Activated naive CD4-positive, alpha-beta T cell (primary cell): ENCODE measurements at places on chromosomes 1 and 21.

- no peak for DNase-seq
Measured at GRCh38 chr1:61851849-61852669, 109.8 kb downstream of the PATJ start.

DNA sequence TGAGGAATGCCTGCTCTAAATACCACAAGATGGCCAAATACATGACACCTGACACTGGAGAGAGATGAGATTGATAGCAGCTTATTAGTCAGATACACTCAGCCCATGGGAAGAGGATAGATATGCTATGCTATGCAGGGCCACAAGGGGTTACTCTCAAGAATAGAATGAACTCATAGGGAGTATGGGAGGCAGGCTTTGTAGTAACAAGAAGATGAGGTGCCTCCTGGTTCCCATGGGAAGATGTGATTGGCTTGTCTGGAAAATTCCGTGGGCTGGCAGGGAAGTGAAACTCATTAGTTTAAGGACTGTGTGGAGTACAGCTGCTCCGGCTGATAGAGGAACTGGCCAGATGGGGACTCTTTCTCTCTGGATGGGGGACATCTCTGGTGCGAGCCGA, 16.5 kb downstream of the CCDC30 start:
- no peak for DNase-seq

DNA sequence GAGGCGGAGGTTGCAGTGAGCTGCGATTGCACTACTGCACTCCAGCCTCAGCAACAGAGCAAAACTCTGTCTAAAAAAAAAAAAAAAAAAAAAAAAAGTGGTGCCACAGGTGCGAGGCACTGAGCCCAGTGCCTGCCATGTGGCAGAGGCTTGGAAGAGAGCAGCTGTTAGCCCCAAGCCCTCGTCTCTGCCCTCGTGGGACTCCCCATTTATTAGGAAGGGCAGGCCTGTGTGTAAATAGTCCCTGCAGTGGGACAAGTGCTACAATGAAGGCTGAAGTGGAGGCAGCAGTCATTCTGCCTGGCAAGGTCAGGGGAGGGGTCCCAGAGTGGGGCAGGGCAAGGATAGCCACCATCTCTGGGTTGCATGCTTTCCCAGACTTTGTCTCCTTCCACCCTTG, 6.5 kb downstream of the RPS6KA1 start:
- DNase-seq = no peak

DNA sequence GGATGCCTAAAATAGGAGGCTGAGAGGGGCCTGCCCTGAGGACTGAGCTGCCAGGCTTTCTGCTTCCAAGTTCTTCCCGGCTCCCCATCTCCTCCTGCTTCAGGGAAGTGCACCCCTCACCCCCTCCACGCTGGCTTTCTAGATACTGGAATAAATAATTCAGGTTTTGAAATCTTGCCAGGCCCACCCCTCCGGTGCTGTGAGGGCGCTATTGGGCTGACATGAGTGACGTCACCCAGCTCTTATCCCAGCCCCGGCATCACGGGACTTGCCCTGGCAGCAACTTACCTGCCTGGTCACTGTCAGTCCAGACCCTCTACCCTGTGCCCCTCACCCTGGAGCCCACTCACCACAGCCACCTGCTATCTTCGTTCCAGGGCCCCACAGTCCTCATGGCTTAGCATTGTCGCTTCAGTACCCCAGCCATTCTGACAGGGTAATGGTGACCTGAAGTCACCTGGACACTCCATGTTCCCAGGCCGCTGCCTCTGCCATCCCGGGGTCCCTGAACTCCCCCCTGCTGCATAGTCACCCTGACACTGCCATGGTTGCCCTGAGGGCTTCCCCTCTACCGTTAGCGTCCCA, 819 bp upstream of the GPR3 start:
- DNase-seq = no peak

DNA sequence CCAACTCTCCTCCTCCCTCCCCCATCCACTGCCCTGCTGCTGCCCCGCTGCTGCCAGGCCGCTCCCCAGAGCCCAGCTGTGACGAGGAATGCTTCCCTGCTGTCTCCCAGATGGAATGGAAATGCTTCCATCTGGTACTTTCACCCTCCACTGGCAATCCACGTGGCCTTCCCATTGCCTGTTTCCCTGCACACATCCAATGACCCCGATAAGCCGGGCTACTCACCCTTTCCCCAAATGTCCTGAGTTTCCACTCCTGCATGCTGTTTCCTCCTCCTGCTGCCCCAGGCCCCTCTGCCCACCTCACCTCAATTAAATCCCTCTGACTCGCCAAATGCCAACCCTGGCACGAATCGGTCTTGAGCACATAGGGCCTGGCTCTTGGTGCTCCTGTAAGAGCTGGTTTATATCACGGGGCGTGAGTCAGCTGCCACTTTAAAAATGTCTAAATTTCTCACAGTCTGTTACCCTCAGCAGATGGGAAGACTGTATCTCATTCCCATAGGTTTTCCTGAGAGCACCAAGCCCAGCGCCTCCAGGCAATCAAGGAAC, 36.4 kb downstream of the MRAP start:
- no peak for DNase-seq

- no peak for DNase-seq
Measured at GRCh38 chr1:3660704-3661103, 8.4 kb downstream of the TP73 start.

DNA sequence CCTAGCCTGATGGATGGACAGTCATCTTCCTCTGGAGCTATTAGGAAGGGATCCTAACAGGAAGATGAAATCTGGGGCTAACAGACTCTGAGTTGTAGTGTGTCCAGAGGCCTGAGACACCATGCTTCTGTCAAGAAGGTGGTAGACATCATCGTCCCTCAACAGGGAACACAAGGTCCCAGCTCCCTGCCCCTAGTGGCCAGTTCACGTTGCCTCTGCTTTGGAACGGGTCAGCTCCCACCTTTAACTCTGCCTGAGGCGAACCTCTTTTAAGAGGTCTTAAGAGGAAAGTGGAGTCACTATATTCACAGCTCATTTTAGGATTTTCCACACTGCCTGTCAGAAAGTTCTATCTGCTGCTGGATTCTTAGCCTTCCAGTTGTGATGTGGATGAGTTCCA, 28.3 kb downstream of the LRRC71 start:
- DNase-seq = no peak

DNA sequence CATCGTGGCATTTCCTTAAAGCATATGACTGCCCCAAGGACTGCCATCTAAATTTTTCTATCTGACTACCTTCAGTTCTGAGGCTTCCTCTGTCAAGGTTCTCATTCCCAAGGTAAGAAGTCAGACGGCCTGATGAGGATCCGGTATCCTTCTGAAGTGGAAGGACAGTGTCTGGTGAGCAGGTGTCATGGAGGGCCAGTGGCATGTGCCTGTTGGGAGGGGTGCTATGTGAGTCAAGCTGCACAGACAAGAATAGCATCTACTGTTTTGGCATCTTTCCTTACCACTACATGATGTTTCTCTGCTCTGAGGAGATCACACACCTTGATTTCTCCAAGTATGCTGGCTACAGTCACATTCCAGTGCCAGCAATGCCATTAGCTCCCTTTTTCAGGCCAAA, 99.6 kb upstream of the RGS1 start:
- no peak for DNase-seq

DNA sequence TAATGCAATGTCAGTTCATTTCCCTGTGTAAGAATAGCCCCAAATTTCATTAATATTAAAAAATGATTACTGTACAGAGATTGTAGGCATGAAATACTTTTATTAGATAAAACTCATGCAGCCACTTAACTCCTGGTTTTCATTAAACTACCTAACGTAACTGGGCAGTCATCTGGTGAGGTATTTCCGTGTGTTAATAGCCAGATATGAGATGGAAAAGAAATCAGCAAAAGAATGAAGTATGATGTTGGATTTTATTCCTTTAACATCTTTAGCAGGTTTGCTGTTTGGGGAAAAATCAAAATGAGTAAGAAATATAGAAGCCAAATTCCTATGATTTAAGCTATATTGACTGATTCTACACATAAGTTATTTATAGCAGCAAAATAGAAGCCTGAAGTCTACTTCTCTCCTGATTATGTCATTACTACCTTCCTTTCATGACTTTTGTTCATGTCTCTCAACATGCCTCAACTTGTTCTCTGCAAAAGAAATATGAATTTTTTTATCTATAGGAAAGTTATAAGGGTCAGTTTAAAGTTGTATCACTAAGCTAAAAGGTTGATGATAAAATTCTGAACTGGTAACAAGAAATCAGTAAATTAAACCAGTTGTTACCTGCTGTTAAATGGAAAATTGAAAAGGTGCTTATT, 42.6 kb downstream of the CCDC18 start:
- DNase-seq = no peak

- DNase-seq = no peak
Measured at GRCh38 chr1:235892734-235893413, 26.2 kb upstream of the LYST start.

- no peak for DNase-seq
Measured at GRCh38 chr1:108976658-108977057, 13.4 kb upstream of the CLCC1 start.

GRCh38 chr1:3459940-3460671, 5.6 kb downstream of the ARHGEF16 start:
- DNase-seq = no peak

GRCh38 chr1:240308096-240308495, 216.4 kb downstream of the FMN2 start:
- DNase-seq = no peak

DNA sequence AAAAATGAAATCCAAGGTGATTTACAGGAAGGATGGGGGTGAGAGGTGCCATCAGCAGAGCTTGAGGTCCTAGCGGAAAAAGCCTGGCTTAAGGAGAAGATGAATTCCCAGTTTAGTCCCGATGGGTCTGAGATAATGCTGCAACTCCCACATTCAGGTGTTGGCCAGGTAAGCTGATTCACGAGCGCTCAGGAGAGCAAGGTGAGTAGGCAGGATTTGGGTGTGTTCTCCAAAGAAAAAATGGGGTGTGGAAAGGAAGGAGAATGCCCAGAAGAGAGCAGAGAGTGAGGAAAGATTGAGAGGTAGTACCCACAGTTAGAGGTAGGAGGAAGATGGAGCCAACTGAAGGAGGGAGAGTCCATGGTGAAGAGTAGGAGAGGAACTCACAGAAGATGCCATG, 12.5 kb downstream of the RIMS3 start:
- no peak for DNase-seq

DNA sequence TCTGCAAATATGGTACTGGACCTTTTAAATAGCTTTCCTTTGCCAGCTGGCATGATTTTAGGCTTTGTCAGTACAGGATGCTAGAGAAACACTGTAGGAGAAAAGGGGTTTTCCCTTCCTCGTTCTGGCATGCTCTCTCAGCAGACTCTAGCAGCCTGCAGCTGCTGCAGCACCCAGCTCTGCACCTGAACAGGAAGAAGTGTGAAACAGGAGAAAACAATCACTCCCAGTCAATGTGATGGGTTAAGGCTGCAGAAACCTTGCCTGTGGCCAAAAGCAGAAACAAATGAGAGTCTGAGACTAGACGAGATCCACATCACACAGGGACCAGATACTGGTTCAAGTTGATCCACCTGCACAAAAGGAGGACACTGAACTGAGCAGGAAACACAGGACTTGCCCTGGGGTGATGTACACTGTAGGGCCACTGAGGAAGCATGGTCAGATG, 21.2 kb downstream of the OVGP1 start:
- DNase-seq = no peak

DNA sequence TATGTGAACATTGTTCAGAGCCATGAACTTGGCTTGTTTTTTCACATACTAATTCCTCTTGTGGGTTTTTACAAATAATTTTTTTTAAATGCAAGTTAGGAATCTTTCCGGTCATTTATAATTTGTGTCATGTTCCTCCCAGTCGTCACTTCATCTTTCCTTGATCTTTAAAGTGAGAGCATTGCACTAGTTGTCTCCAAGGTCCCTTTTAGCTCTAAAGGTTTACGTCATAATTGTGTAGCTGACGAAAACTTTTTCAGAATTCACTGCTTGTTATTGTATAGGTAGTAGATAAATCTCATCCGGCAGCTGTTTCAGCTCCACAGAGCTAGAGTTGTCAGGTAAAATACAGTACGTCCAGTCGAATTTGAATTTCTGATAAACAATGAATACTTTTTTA, 33.6 kb downstream of the SOAT1 start:
- DNase-seq = no peak

DNA sequence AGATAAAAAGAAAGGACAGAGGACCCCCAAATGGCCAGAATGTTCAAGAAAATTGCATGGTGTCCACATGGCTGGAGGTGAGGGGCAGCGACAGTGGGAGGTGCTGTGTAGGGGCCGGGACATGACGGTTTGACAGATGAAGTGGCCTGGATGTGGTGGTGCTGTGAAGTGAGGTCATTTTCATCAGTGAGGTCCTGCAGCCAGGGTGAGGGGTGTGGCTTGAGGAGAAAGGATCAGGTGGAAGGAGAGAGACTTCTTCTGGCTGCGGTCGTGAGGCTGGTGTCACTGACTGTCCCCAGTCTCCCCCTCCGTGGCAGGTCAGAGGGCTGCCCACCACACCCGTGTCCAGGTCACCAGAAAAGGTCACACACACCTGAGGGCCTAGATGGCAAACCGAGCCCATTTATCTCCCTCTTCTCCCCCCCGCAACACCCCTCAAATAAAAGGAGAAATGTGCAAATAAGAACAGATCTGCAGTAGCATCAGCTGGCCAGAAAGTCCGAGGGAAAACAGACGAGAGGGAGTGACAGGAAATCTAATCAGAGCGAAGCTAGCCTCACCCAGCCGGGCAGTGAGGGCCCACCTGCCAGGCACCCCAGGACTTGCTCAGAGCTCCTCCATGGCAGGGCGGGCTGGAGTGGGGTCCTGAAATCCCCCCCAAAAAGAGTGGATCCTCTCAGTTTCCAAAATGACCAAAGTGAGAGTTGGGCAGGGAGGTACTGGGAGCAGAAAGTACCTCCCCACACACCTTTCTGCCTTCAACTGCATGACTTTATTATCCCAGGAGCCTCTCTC, 148.5 kb upstream of the EDN2 start:
- no peak for DNase-seq
